ENCODE measurements at places on chromosomes 11 and 22.

GRCh38 chr11:67666676-67667489 lies 7.5 kb downstream of the ALDH3B2 start:
- peak; percentile 27 for ATAC-seq

DNA sequence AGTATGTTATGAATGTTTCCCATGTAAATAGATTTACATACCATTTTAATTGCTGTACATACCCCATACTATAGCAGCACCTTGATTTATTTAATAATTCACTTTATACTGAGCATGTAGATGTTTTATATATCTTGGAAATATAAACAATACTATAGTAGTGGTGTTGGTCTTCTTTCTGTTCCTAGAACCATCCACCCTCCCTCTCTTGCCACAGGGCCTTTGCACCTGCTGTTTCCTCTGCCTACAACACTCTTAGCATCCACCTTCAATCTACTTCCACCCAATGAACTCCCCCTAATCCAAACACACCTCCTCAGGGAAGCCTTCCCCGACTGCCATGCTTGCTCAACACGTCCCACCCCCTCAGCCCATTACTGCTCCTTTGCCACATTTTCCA lies 30.2 kb downstream of the TESMIN start:
- ATAC-seq: no peak

DNA sequence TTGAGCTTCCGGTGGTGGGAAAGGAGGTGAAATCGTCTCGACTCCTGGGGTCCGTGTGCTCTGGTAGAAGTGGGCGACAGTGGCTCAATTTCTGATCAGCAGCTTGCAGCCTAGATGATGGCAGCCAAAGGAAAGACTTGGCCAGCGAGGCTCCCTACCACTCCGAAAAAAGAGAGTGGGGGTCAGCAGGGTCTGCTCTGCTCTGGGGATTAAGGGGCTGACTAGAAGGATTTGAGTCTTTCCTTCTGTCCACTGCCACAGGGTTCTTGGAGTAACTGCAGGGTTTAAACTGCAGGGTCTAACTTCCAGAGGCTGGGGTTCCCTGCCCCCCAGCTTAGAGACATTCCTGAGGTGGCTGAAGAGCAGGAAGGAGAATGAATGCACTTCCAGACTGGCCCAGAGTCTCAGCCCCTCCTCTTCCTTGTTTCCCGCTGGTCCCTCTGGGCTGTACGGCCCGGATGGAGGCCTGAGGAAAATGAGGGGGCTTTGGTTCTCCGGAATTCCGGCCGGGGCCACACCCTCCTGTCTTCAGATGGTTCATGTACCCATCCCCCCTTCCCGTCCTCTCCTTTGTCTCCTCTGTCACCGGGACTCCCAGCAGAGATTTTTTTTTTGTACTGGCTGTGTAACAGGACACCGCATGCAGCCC lies 907 bp downstream of the SERPINH1 start:
- no peak for ATAC-seq

GRCh38 chr11:7489376-7489775 lies 4.1 kb downstream of the OLFML1 start:
- ATAC-seq: no peak

- ATAC-seq: no peak
Measured at GRCh38 chr22:38267086-38267485, 5.7 kb downstream of the TMEM184B start.

GRCh38 chr11:12669930-12670329 lies 4.3 kb upstream of the TEAD1 start:
- ATAC-seq: no peak

DNA sequence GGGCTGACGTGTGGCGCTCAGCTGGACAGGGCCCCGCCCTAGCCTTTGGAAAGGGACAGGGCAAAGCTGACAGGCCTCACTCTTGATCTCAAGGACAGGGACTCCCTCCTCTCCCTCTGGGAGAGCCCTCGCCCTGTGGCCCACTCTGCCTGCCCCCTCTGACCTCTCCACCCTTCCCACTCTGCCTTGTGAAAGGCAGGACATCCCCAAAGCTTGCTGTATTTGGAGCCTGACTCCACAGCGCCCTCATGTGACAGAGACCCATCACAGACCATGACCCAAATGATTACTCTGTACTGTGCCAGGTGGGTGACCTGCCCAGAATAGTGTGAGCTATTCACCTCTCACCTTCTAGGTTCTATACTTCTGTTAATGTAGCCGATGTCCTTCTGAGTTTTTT lies 18.8 kb downstream of the P2RY2 start:
- peak; percentile 53 for ATAC-seq

DNA sequence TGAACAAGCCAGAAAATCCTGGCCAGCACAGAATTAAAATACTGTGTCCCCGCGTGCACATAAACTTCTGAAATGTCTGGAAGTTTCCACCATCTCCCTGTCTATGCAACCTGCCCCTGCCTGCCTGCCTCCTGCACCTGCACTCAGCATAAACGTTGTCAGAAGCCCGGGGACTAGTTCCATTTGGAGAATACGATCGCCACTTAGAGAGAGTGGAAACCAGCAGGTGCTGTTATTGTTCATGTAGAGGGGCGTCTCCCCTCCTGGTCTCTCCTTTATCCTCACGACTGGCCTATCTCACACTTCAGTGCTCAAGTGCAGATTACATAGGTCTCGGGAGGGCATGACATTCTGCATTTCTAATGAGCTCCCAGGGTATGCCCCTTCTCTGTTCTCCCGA lies 35.6 kb downstream of the MPPED1 start:
- ATAC-seq: no peak

DNA sequence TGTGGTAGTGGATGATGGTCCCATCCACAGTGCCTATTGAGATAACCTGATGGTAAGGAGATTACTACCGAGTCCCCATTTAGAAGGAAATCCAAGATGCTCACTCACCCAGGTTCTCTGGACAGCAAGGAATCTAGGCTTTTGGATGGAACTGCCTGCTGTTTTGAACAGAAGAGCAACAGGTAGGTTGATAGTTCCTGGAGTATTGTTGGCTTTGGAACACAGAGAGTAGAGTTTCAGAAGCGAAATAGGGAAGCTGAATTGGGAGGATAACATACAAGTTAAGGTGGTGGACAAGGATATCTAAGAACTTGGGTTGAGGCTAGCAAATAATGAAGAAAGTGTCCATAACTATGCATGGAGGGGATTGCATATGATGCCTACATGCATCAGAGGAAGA lies 27.6 kb downstream of the SLC22A6 start:
- ATAC-seq: no peak

GRCh38 chr11:67120881-67121710 lies 2.0 kb downstream of the KDM2A start:
- ATAC-seq: peak; percentile 40

DNA sequence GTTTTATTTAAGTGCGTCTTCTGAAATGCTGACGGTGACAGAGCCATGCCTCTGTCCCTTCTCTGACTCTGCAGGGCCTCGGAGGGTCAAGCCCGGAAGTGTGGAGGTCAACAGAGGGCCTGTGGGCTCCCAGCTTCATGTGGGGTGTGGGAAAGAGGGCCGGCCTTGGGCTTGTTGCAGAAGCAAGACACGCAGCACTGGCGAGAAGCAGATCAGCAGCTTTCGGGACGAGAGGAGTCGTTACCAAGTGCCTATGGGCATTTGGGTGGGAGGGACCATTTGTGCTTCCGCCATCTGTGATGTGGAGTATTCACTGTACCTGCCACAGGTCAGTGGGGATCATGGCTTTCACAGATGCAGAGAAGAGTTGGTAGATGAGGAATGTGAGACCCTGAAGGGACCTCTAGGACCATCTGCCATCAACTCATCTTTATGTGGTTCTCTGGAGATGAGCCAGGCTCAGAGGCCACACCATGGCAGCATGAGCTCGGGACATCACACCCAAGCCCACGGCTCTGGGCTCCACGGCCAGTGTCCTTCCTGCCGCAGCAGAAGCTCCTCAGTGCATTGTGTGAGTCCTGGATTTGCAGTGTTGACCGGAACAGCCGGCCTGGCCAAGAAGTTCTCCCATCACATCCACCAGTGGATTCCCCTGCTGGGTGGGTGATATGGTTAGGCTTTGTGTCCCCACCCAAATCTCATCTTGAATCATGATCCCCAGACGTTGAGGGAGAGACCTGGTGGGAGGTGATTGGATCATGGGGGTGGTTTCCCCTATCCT lies 590.7 kb downstream of the TBC1D22A start:
- ATAC-seq: no peak

DNA sequence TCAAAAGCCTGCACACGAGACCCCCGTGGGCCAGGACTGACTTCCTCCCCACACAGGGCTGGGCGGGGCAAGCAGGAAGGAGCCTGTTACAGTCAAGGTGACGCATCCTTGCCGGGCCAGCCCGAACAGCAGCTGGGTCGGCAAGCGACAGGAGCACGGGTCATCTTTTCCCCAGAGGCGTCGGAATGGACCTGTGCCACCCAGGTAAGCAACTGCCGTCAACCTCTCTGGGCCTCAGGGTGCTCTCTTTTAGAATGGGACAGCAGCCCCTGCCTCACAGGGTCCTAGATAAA lies at the start of gene CYTH4:
Gene CYTH4 (plus strand): TSS at position 124 of the 293 bp plus-strand sequence. CDS start 62 bp downstream, at position 186.
- ATAC-seq: peak; percentile 80

GRCh38 chr11:103530257-103530656 lies 421.0 kb downstream of the DYNC2H1 start:
- no peak for ATAC-seq

DNA sequence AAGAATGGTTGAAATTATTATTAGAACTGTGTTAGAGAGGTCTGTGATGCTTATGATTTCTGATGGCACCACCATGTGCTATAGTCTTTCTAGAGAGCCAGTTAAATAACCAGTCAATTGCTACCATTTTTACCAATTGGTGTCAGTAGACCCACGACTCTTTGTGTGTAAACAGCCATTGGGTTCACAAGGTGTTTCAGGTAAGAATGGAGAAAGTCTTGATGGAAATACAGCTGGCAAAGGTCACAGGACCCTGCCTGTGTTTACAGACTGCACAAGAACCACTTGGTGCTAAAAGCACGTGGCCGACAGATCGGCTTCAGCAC lies 30.5 kb upstream of the OR10G7 start:
- ATAC-seq: no peak

- no peak for ATAC-seq
Measured at GRCh38 chr11:9459667-9460321, 1.0 kb upstream of the ZNF143 start.

GRCh38 chr11:125951731-125952130 lies 5.9 kb downstream of the VSIG10L2 start:
- ATAC-seq: no peak

GRCh38 chr22:47143249-47143938 lies 380.9 kb downstream of the TBC1D22A start:
- ATAC-seq: no peak

GRCh38 chr22:20206709-20207215 lies 55.9 kb upstream of the CCDC188 start:
- peak; percentile 46 for ATAC-seq

DNA sequence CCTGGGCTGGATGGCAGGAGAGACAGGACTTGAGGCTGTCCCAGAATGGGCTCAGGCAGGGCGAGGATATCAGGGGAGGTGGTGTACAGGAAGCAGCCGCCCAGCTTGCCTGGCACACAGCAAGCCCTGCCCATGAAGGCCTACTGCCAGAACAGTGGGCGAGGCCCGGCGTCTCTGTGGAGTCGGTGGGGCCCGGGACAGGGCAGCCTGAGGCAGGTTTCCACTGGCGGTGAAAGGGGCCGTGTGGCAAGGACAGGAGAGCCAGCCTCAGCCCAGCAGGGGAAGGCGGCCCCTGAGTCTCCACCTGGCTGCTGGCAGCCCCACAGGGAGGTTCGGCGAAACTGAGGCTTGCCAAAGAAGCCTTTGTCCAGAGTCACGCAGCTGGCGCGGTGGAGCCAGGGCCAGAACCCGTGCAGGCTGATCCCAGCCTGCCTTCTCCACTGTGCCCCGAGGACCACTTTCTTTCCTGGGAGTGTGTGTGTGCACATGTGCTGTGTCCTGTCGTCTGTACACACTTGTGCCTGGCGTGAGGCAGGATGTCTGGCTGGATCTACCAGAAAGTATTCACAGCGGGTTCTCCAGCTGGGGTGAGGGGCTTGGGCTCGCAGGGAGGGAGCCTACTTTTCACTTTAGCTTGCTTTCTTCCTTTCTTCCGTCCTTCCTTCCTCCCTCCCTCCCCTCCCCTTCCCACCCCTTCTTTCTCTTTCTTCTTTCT lies 1.2 kb downstream of the TSPO start:
- ATAC-seq: peak; percentile 69

- ATAC-seq: peak; percentile 90
Measured at GRCh38 chr11:66045177-66045639, 3.8 kb downstream of the GAL3ST3 start.

GRCh38 chr11:115894176-115894575 lies 390.0 kb upstream of the CADM1 start:
- no peak for ATAC-seq

DNA sequence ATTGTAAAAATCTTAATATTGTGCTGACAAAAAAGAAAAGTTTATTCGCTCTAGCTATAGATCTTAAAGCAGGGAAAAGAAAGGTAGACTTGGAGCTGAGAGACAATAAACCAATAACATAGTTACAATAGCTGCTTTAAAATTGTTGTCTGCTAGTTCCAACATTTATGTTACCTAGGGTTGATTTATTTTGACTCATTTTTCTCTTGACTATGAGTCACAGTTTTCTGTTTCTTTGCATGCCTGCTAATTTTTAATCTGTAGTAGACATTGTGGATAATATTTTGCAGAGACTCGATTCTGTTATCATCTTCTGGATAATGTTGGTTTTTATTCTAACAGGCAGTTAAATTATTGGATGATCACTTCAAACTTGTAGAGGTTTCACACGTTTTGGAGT lies 83.1 kb upstream of the TRPC6 start:
- ATAC-seq: no peak

DNA sequence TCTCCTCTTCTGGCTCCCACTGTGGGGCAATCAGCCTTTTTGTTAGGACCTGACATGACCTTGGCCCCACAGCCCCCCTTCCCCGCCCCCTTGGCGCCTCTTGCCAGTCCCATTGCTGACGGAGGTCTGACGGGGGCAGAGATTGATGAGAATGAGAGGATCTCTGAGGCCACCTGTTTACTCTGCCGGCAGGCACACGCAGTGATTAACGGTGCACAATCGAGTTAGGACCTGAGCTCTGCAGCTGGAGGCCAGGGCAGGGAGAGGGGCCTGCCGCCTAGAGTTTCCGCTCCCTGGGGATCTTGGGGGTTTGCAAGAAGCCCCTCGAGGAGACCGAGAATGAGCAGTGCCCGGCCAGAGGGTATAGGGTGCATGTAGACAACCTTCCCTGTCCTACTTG lies 6.8 kb upstream of the CHRM1 start:
- no peak for ATAC-seq

GRCh38 chr11:64264371-64264852 lies 13.1 kb downstream of the PLCB3 start:
- ATAC-seq: no peak

GRCh38 chr11:73281201-73281741 lies 9.1 kb downstream of the P2RY6 start:
- ATAC-seq: no peak

- no peak for ATAC-seq
Measured at GRCh38 chr11:61904539-61905048, 12.8 kb downstream of the RAB3IL1 start.

GRCh38 chr22:49395617-49396016 lies 432.1 kb downstream of the BRD1 start:
- no peak for ATAC-seq

DNA sequence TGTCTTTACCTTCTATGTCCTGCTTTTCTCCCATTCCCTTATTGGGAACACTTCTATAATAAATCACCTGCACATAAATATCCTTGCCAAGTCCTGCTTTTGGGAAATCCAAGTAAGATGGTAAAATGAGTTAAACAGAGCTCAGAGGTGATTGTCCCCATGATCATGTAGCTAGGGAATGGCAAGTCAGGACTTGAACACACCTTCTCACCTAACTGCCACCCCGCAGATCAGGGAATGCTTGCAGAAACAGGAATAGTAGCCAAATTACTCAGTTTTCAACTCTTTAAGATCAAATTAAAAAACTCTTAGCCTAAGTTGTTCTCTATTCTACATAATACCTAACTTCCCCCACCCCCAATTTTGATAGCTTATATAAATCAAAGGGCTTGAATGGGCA lies 16.0 kb downstream of the OOSP3 start:
- ATAC-seq: no peak

Measured in stimulated activated memory B cell treated with anti-CD40 and anti-IgM and Interleukin-4, amounts not matched to agents 10 μg/mL and 1 μg/mL and 100 μg/mL, for 72 hours (primary cell).